ENCODE measurements at places on chromosomes 2 and 18.

DNA sequence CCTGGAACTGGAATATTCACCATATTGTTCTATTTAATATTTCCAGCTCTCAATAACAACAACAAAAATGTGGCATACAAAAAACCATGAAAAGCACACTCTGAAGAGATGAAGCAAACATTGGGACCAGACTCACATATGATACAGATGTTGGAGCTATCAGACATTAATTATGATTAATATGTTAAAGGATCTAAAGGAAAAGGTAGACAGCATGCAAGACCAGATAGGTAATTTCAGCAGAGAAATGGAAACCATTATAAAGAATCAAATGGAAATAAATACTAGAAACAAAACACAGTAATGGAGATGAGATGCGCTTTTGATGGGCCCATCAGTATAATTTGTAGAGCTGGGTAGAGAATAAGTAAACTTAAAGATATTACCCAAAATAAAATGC lies 50.9 kb upstream of the MGAT4A start:
- no peak for DNase-seq

- no peak for DNase-seq
These were observed 22.5 kb upstream of the ACYP2 start for GRCh38 chr2:54092940-54093339.

GRCh38 chr2:76984359-76984758 lies 537.8 kb downstream of the LRRTM4 start:
- DNase-seq: no peak

DNA sequence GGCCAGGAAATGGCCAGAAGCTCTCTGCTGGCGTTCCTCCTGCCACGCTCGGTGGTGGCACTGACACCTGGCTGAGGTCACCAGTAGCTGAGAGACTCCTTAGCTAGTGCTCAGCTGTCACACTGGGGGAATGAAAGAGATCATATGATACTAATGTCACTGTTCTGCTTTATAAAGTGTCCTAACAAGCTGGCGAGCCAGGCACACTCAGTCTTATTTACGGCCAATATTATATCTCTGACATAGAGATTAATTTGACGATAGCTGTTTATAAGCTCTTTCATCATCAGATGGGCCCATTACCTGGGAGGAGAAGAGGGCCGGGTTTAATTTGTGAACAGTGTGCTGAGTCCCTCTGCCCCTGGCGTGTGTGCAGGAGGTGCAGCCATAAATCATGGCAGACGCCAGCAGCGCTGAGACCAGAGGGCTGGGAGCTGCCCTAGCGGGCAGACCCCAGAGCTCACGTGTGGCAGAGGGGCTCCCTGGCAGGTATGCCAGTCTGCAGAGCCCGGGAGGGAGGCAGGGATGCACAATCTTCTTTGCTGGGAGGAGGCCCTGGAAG lies 246.5 kb downstream of the HAUS1 start:
- no peak for DNase-seq

GRCh38 chr2:199163613-199164458 lies 293.9 kb downstream of the SATB2 start:
- no peak for DNase-seq

- DNase-seq: no peak
These were observed 967.8 kb downstream of the BCL11A start for GRCh38 chr2:59585655-59586054.

DNA sequence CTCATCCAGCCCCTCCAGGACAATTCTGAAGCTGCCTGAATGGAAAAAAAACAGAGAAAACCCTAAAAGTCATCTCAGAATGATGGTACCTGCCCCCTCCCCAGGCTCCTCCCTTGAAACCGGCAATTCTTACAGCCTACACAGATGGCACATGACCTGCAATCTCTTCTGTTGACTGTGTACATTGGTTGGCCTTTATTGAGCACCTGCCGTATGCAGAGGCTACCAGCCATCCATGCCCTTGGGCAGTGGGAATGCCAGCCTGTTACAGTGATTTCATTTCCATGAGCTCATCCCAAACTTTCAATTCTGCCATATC lies 57.1 kb downstream of the EMX1 start:
- DNase-seq: no peak

DNA sequence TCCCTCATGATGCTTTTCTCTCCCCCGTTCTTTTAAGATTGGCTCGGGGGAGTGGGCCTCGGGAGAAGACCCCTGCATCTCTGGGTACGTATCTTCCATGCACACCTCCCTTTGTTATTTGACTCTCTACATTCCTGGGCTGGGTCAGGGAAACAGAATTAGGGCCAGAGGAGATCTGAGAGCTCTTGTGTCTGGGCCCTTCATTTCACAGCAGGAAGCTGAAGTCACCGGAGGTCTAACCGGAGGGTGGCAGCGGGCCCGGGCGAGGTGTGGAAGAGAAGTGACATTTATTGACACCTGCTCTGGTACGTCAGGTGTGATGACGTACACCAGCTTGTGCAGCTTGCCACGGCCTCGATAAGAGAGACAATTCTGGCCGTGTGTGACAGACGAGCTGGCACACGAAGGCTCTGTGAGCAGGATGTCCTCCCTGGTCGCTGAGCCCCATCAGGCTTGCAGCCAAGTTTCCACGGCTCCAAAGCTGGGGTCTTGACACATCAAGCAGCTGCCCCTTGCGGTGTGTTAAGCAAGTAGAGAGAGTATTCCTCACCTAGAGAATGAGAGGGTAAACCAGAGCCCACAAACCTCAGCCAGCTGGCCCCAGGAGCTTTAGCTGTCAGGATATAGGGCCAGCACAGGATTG lies 30.4 kb downstream of the TOGARAM2 start:
- DNase-seq: no peak

DNA sequence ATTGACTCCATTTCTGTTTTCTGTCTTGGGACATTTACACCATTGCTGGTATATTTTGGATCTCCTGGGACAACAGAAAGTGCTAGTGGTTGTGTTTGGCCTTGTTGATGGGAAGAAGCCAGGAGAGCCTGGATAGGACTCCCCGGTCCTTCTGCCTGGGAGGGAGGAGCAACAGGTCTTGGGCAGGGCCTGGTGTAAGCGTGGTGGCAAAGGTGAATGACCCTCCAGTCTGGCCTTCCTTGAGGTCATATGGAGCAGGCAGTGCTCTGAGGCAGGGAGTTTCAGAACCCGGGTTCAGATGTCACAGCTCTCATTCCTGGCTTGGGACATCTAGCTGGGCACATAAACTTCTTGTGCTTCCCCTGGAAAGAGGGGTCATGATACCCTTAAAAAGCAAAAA lies 56.0 kb upstream of the RBM44 start:
- DNase-seq: no peak

DNA sequence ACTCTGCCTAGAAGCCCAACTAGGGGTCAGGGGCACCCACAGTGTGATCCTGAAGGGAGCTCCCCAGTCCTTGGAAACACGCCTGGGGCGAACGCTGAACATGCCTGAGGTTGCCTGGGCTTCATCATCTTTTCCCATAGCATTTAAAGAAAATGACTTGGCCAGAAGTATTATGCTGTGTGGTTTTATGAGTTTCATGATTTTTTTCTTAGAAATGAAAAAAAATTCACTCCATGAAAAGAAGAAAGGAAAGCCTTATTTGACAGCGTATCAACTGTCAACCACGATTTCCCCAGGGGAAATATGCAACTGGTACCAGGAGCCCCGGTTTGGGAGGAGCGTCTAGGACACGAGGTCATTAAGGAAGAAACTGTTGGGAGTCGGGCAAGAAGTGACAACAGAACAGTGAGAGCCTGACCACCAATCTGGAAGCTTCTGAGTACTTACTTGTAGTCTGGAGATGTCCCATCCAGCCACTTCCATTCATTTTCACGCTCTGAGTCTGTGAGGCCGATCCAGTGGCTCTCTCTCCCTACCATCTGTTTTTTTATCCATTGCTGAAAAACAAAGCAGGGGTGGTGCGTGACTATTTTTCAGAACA lies 63.5 kb upstream of the THOC1 start:
- no peak for DNase-seq

- no peak for DNase-seq
These were observed 95.9 kb downstream of the KCNF1 start for GRCh38 chr2:11007331-11008264.

- no peak for DNase-seq
These were observed 31.7 kb downstream of the PCARE start for GRCh38 chr2:29042561-29043075.

DNA sequence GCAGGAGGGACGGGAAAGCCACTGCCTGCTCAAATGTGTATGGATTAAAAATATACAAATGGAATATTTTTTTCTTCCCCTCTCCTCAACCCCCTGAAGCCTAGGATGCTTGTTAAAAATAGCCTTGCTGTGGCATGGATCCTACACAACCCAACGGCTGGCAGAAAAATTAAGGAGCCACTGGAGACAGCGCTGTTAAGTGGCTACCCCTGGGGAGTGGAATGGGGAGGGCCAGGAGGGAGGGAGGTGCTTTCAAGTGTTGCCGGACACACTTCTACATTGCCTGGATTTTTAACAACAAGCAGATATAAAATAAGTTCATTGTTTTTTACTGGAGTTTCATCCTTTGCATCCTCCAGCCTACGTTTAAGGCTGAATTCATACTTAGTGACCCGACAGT lies 66.6 kb downstream of the ZBTB7C start:
- no peak for DNase-seq

- no peak for DNase-seq
These were observed 143.5 kb downstream of the INSIG2 start for GRCh38 chr2:118231759-118232158.

DNA sequence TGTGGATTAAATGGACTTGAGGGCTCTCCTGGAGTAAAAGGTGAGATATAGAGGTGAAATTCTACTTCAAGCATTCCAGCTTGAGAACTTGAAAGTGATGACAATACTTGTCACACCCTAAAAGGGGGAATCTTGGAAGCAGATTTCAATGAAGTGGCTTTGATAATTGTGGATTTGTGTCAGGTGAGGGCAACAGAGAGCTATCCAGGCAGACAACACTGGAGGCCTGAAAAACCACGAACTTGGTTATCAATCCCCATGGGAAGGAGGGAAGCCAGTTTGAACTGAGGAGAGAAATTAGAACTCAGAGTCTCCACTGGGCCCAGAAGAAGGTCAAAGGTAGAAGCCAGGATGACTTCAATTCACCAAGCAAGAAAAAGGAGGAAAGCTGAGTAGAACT lies 263.9 kb downstream of the FIGN start:
- no peak for DNase-seq

GRCh38 chr2:233058717-233059546 lies 1.2 kb upstream of the INPP5D start:
- no peak for DNase-seq

DNA sequence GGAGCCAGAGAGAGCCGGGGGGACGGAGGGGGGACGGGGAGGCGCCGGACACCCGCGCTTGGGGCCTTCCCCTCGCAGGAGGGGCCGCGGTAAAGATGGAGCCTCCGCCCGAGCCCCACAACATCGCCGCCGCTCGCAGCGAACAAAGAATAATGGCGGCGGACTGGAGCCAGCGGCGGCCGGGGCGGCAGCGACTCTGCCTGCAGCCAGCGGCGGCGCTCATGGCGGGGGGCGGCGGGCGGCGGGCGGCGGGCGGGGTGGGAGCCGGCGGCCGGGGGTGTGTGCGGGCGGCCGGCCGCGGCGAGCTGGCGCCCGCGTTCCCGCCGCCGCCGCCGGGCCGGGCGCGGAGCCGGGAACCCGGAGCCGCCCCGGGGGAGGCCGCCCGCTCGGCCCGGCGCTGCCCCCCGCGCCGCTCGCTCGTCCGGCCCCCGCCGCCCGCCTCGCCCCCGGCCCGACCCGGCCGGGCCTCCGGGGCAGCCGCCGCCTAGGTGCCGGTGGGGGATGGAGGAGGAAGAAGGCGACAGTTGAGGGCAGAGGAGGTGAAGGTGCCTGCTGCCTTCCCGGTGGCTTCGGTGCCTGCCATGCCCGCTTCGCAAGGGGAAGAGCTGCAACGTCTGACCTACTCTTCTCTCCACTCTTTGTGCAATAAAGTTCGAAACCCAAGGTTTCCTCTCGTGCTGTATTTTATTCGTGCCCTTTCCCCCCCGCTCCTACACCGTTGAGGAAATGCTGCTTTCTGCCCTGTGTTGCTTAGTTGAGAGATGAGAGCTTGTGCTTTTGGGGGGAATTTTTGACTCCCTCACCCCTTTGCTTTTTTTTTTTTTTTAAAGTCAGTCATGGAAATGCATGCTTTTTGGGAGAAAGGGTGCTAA lies 634 bp downstream of the CREB1 start:
- DNase-seq: no peak

DNA sequence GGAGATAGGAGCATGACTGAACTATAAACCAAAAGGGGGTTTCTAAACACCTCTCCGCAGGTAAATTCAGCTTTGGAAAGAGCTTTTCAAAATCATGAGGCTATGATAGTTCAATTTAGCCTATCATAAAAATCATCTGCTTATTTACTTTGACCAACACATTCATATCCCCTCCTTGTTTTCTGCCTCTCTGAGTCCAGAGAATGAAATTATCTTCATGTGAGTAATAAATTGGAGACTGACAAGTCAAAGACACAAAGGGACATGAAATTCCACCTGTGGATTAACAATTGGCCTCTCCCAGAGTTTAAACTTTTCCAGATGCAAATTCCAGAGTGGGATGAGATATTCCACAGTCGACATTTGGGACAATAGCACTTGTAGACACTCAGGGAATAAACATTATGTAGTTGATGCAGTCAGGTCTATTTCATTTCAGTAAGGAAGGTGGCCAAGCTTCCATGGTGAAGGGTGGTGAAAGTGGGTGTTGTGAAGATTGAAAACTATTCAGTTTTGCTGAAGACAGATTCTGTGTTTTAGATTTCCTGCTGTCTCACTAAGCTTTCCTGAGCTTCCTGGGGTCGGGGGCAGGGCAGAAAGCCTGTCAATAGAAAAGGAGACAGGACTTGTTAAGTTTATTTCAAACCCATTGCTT lies 84.7 kb downstream of the CDC42EP3 start:
- DNase-seq: no peak

DNA sequence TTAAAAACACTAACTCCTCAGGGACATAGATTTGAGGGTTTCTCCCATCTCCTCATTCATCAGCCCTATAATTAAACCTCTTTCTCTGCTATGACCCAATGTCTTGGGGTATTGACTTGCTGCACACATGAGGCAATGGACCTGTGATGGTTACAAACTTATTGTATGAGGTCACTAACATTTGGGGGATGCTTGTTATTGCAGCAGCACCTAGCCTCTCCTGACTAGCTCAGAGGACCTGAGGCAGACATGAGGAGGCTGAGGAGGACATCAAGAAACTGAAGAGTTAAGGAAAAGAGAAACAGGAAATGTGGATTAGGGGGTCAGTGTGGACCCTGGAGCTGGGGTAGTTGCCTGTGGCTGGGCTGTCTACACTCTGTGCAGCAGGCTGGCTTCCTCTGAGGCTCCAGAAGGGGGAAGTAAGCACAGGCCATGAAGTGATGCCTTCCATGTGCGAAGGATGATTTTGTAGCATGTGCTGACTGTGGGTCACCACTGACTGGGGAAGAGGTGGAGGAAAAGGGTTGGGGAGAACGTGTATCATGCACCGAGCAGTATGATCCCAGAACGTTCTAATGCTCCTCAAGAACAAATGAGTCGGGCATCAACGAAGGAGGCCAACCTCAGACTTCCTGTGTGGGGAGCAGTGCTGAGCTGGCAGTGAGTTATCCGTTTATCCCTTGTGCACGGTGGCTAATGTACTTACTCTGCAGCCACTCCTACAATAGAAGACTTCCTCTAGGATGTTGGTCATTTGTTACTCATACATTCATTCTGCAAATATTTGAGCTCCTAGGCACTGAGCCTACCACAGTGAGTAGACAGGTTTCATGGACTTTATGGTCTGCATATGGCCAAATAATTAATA lies 42.1 kb upstream of the RFX8 start:
- no peak for DNase-seq
